NCI-H524 treated with DMSO at 0.1 percent for 48 hours (cell line): ENCODE measurements at places on chromosomes 3 and 15.

DNA sequence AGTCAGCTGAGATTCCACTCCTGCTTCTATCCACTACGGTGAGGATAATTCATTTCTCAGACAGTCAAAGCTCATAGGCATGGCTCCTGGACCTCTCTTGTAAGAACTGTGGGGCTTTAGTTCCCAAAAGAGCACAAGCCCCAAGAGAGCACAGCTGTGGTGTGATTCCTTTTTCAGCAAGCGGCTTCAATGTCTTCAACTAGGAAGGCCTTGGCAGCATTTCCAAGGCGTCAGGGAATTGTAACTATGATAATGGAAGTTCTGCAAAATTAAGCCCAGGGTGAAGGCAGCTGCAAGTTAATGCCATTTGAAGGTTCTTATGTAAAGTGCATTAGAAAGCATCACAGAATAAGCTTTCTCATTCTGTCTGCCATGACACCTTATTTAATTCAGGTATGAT lies 657.1 kb downstream of the GRM7 start:
- peak; percentile 56 for DNase-seq

DNA sequence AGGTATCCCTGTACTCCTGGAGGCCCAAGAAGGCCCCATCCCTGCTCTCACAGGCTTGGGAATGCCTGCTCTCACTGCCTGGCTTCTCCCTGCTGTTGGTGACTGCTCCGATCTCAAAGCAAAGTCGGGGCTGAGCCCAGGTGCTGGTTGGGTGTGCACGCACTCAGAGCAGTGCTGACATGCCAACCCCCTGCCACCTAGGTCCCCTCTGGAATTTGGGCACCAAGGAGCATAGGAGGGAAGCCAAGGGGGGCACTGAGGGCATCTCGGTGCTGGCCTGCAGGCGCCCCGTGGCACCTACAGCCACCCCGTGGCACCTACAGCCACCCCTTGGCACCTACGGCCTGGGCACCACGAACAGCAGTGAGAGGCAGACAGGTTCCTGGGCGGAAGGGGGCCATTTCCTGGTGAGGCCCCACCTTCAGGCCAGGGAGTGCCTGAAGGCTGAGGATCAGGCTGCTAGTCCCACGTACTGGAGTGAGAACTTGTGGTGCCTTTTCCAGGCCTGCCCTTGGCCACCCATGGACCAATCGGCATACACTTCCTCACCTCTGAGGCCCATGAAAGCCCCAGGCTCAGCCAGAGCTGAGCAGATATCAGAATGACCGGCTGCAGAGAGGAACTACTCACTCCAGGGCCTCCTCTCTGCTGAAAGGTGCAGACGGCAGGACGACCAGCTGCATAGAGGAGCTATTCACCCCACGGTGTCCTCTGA lies 15.6 kb upstream of the HTR3E start:
- DNase-seq: no peak

GRCh38 chr3:128372281-128372680 lies 94.4 kb downstream of the DNAJB8 start:
- DNase-seq: no peak

DNA sequence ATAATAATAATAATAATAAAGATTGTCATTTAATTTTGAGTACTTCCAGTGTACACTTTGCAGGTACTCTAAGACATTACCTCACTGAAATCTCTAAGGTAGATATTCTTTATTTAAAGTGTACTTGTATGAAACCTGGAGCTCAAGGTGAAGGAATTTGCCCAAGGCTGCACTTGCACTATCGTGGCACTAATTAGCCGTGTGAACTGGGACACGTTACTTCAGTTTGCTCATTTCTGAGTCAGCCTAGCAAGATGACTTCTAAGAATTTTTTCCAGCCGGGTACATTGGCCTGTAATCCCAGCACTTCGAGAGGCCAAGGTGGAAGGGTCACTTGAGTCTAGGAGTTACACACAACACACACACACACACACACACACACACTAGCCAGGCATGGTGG lies 33.5 kb downstream of the MLH1 start:
- DNase-seq: no peak

GRCh38 chr15:41946970-41947369 lies 25.4 kb downstream of the EHD4 start:
- DNase-seq: no peak

DNA sequence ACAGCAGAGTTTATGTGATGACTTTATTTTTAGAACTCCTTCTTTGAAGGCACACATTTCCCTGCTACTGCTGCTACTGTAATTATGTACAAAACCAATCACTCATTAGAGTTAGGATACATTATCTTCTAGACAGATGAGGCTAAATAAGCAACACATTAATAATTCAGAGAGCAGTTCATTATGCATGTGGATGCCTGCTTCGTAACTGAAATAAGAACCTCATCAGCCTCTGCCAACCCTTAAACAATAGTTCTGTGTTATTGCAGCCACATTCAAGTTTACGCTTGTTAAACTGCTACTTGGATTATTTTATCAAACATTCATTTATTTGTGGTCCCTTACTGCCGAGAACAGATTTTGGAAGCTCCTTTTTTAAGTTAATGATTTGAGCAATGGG lies 52.5 kb upstream of the C15orf61 start:
- no peak for DNase-seq

- DNase-seq: no peak
These were observed 959 bp downstream of the TPM1 start for GRCh38 chr15:63043335-63044076.

- no peak for DNase-seq
These were observed 52.9 kb upstream of the ROBO2 start for GRCh38 chr3:76986876-76987474.

GRCh38 chr3:127421943-127422662 lies 134.3 kb upstream of the PRR20G start:
- no peak for DNase-seq

DNA sequence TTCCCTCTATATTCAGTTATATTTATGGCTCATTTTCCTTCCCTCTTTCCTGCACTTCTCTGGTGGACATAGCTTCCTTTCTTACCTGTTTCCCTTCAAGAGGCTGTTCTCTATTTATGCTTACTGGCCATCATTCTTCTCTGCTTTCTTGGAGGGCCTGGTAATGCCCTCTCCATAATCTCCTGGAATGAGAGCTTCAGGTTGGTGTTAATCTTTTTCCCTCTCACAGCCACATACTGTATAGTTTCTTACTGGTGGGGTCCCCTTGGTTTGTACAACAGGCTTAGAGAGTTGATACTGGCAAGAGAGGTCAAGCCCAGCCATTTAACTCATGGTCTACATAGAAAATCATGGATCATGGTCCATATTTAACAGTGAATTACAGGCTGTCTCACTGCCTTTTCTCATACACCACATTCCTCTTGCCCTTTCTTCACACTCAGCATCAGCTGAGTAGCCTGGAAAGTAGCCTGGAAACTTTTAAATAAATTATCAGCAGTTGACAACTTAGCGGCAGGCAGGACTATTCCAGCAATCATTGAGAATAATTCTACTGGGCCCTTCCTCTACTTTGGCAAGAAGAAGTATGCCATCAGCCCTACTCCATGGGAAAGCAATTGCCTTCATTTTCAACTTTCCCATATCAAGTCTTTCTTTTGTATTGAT lies 38.0 kb upstream of the DPH6 start:
- DNase-seq: no peak

GRCh38 chr3:69458803-69459365 lies 73.0 kb upstream of the FRMD4B start:
- DNase-seq: no peak

GRCh38 chr15:58203537-58203936 lies 65.4 kb downstream of the AQP9 start:
- no peak for DNase-seq

- DNase-seq: no peak
These were observed 8.0 kb upstream of the PARL start for GRCh38 chr3:183892610-183893214.

GRCh38 chr15:92921215-92922131 lies 21.3 kb downstream of the CHD2 start:
- no peak for DNase-seq

- DNase-seq: no peak
These were observed 22.7 kb downstream of the ABHD6 start for GRCh38 chr3:58260261-58260731.

GRCh38 chr3:98551754-98552153 lies 20.0 kb downstream of the GPR15 start:
- DNase-seq: no peak

- DNase-seq: no peak
These were observed 16.7 kb downstream of the PDIA5 start for GRCh38 chr3:123083383-123084124.

- DNase-seq: no peak
These were observed 34.4 kb downstream of the ZNF106 start for GRCh38 chr15:42456531-42456930.

- no peak for DNase-seq
These were observed 163.8 kb upstream of the MBNL1 start for GRCh38 chr3:152104847-152105415.

DNA sequence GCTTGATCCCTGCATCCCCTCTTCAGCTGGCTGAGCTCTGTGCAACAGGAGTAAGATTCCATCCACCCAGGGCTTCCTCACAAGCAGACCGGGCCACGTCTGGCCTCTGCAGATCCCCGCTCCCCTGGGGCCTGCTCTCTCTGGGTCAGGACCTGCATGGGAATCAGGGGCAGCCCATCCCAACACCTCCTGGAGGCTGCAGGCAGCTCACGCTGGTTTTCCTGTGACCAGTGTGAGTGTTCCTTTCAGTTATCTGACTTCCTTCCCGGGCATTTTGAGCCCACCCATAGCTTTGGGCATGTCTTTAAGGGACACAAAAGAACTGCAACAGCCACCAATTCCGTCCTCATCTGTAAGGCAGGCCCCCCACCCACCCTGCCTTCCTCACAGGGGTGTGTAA lies 16.3 kb downstream of the NUP210 start:
- DNase-seq: no peak

DNA sequence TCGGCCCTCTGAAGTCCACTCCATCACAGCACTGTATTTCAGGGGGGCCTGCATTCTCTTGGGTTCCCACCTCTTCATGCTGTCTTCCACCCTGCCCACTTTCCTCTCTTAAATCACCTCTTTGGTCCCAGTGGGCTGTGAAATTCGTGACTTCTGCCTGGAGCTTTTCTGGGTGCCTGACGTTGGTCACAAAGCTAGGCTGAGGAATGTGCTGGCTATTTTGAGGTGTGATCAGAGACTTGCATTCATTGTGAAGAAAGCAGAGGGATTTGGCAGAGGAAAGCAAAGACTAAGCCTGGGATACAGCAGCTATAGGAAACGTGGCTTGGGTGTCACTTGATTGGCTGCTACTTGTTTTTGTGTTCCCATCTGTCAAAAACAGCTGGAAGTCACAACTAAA lies 202.5 kb downstream of the SATB1 start:
- DNase-seq: no peak

- no peak for DNase-seq
These were observed 16.5 kb upstream of the CYP11A1 start for GRCh38 chr15:74383695-74384565.

- DNase-seq: no peak
These were observed 20.4 kb downstream of the CCDC191 start for GRCh38 chr3:114035896-114036295.

DNA sequence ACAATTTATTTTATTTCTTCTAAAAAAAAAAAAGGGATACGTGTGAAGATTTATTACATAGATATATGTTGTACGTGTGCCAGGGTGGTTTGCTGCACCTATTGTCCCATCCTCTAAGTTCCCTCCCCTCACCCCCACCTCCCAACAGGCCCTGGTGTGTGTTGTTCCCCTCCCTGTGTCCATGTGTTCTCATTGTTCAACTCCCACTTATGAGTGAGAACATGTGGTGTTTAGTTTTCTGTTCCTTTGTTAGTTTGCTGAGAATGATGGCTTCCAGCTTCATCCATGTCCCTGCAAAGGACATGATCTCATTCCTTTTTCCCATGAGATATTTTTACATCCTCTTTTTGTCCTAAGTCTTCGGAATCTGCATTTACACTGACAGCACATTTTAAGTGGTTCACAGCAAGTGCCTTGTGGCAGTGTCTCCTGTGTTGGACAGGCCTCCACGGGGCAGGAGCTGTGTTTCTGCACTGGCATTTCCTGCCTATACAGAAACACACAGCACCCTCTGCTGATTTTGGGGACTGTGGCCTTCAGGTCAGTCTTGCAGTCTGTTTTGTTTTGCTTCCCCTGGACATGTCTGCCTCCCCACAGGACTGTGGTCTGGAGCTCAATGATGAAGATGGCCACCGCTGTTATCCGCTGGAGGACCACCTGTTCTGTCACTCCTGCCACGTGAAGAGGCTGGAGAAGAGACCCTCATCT lies 12.7 kb upstream of the SACM1L start:
- no peak for DNase-seq

- DNase-seq: no peak
These were observed 488.7 kb upstream of the TPRG1 start for GRCh38 chr3:188683032-188683521.

- no peak for DNase-seq
These were observed 115.0 kb downstream of the ISL2 start for GRCh38 chr15:76451540-76451939.

GRCh38 chr3:55180936-55181535 lies 253.2 kb upstream of the LRTM1 start:
- no peak for DNase-seq

- DNase-seq: no peak
These were observed 274.3 kb upstream of the PPP2R3A start for GRCh38 chr3:135691240-135691639.

- no peak for DNase-seq
These were observed 133.9 kb downstream of the LRRC28 start for GRCh38 chr15:99385005-99385669.

DNA sequence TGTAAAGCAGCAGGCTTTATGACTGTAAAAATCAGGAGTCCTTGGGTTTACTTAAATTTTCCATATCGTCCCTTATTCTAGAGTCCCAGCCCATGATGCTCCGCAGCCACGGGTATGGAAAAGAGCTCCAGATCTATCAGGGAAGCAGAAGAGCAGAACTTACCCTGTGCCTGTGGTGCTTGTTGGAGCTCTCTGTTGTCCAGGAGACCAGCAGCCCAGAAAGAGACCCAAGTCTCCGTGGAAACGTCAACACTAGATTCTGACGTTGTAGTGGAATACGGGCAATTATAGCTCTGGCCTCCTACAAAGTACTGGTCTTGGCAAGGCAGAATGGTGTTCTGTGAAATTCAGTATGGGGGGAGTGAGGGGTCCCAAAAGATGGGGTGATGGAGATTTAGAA lies 2.0 kb downstream of the GMNC start:
- DNase-seq: no peak

- DNase-seq: no peak
These were observed 79.7 kb downstream of the BDH1 start for GRCh38 chr3:197475997-197476525.
